ENCODE measurements at places on chromosomes 5 and 9.

GRCh38 chr9:134688231-134688630, 46.6 kb downstream of the COL5A1 start:
- DNase-seq, result no peak

DNA sequence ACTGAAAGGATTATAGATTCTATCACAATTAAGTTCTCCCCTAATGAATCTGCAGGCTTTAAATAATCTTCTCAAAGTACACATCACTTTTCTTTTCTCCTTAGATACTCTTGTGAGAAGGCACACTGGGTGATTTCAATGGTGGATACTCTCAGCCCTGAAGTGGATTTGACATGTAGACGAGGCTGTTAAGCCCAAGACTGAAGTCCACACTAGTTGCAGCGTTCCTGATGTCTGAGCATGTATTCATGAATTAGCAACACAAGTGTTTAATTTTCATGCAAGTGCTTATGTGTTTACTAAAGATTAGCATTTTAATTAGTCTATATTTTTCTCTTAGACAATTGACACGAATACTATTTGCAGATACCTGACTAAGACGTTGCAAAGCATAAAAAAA, 218.9 kb downstream of the TMEM161B start:
- no peak for DNase-seq

DNA sequence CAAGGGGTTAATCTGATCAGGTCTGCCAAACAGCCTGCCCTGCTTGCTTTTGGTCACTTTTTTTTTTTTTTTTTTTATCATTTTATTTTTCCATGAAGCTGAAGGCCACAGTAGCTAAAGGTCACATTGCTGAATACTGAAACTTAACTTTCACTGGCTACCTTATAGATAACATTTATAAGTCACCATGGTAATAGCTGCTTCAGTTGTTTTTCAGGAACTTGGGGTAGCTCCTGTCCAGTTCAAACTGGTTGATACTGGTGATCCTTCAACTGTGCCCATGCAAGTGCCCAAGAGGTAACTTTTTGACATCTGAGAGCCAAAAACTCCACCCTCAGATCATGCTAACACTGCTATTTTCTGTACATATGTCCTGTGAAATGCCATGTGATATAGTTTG, 68.3 kb upstream of the RGS7BP start:
- DNase-seq, result no peak

GRCh38 chr5:89280103-89281037, 397.4 kb upstream of the MEF2C start:
- no peak for DNase-seq

DNA sequence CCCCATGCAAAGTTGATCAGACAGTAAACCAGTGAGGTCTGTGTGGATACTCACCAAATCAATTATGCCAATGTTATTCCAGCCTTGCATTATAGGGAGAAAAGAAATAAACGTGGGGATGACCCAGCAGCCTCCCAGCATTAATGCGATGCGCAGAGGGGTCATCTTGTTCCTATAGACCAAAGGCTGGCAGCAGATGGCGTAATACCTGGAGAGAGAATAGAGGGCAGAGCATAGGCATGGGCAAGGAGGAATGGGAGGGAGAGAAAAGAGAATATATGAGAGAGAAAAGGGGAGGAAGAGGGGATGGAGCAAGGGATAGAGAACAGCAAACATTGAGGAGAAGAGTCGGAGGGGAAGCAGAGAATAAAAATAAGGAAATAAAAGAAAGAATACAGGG, 131.2 kb downstream of the HTR4 start:
- no peak for DNase-seq

DNA sequence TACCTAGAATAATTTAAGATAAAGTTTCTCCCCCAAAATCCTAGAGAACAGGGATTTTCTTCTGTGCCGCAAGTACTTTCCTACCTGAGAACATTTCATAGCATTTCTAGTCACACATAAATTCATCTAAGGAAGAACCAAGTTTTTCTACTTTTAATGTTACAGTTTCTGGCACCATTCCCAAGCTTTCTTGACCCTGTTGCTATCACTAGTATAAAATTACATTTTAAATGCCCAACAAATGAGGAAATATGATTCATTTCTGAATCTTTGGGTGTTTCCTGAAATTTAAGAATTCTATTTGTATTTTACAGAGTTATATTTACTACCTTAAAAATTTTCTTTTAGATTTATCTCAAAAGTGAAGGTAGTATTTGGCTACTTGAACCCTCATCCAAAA, 137.8 kb downstream of the LPAR1 start:
- peak; percentile 43 for DNase-seq

DNA sequence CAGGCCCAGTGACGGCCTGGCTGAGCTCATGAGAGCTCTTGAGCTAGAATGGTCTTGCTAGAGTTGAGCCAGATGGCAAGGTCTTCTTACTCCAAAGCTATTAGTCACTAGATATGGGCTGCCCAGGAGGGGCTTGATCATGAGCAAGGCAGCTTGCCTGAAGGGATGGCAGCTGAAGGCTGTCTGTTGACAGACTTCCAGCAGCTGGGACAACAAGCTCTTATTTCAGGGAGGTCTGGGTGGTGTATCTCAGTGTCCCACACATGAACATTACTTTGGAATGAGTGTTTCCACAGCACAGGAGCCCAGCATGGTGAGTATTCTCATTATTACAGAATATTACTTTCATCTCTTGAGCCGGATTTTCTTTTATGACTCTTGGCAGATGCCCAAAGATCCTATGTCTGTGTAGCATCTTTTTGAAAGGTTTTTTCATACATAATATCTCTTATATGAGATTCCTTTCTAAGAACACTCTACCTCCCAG, 414.1 kb downstream of the ARHGEF28 start:
- DNase-seq, result peak; percentile 72

DNA sequence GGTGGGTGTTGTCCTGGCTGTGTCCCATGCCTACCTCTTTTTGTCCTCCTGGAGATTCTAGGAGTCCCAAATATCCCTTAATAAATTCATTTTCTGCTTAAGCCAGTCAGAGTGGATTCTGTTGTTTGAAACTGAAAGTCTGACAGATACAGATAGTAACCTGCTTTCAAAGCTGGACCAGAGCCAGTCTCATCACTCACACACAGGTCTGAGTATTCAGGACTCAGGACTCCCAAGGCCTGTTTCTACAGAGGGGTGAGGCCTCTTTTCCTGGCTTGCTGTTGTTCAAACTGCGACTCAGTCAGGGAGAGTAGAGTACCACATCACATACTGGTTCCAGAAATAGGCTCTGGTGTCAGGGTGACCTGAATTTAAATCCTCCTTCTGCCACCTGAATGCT, 190.1 kb downstream of the PAX5 start:
- no peak for DNase-seq

DNA sequence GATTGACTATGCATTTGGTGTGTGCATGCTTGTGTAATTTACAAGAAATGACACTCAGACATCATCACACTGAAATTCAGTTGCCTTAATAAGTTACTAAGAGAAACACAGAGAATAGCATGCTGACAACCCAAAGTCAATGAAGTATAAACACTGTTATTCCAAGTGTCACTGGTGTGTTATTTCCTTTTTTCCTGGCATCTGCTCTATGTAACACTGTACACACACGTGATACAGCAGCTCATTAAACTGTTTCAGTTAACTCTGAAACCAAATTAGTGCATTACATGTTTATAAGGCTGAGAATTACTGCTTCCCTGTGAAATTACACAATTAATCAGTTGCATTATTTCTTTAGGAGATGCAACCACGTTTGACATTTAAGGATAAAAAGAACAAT, 252.7 kb downstream of the EFNA5 start:
- no peak for DNase-seq

DNA sequence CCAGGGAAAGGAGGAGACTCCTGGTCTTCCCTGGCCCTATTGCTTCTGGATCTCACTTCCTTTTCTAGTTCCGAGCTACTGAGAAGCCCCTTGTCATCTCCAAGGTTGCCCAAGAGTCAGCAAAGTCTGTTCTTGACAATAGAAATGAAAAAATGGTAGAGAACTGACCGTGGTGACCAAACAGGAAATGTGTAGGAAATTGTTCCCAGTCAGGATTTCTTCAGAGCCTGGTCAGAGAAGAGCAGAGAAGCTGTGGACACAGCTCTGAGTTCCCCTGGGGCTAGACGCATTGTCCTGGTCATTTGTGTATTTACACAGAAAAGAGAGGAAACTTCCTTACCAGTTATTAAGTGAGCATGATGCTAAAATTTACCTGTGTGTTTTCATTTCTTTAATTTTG, 35.6 kb downstream of the S1PR3 start:
- DNase-seq, result peak; percentile 28

- DNase-seq, result peak; percentile 22
These were observed 225.7 kb downstream of the TMEM167A start for GRCh38 chr5:82851471-82851870.

DNA sequence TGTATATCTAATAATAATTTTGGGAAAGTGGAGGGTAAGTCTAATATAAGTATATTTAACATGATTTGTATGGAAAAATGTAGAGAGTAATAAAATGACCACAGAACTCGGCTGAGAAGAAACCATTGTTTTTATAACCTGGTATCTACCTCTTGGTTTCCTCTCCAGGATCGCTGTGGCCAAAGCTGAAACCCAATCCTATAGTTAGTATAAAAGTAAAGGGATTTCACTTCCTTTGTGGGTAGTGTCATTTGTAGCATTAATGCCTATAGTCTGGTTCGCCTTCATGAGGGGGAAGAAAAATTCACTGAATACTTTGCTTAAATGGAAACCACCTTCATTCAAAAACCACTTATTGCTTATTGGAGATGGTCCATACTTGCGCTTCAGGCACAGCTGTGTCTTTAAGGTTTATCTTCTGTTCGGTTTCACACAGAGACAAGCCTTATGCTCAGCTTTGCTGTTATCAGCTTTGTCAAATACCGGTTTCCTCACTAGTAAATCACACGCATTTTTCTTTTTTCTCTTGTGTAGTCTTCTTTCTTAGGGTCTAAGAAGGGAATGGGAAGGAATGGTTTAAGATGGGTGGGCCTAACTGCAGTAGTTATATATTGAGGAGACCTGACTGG, 12.1 kb downstream of the PIK3R1 start:
- no peak for DNase-seq

DNA sequence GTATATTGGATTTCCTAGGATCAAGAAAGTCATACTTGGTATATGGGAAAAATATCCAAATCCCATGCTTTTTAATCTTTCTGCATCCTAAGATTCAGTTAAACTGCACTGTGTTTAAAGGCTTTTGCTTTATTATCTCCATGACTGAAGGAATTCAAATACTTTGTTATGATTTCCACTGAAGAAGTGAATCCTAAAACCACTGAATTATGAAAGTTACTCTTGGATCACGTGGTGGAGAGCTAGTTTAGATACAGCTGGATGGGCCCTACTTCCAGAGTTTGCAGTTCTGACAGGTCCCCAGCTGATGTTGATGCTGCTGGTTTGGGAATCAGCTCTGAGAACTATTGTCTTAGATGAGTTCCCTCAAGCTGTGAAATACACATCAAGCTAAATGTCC, 5.0 kb downstream of the DAB2 start:
- no peak for DNase-seq

GRCh38 chr5:179271821-179272325, 73.4 kb downstream of the ADAMTS2 start:
- DNase-seq, result no peak

- DNase-seq, result no peak
These were observed 29.8 kb downstream of the FUBP3 start for GRCh38 chr9:130609163-130609562.

- no peak for DNase-seq
These were observed 166.2 kb downstream of the NFIB start for GRCh38 chr9:14147738-14148137.

DNA sequence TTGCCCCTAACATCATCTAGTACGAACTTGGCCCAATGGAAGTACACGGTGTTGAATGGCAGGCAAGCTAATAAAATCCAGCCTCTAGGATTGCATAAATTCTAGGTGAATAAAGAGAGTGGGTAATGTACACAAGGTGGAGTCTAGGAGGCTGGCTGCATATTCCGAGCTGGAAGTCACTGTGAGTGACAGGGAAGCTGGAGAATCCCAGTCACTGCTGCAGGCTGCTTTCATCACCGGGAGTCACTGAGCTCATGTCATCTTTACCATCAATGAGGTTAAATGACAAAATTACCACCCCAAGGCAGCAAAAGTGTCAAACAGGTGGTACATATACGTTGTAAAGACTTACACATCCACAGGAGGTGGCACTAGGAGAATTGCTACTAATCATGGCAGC, 91.3 kb upstream of the HMHB1 start:
- DNase-seq, result no peak

DNA sequence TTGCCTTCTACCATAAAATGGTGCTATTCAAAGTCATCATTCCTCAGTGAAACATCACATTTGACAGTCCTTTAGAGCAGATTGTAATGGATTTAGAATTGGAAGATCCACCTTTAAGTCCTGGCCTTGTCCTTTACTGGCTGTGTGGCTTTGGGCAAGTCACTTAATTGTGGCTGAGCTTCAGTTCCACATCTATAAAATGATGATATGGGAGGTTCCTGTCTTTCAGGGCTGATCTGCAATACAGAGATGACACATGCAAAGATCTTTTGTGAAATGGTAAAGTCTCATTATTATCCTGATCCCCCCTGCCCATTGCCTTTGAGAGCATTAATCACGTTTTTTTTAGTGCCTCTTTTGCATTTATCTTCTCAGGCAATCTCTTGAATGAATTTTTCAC, 58.2 kb downstream of the ZFAND5 start:
- no peak for DNase-seq

DNA sequence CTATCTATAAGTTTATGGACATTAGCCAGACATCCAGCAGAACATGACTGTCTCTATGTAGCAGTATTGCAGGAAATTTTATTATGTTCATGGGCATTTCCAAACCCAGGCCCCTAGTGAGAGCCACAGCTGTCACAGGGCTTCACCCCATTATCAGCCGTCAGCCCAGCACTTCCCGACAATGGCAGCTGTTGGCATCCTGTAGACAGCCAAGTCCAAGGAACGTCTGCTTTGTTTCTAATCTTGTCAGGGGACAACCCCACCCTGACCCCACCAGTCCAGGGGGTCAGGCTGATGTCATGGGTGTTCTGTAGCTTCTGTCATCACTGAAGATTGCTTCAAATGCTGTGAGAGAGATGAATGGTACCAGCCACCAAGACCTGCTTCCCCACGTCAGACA, 565.3 kb upstream of the BRINP1 start:
- no peak for DNase-seq

DNA sequence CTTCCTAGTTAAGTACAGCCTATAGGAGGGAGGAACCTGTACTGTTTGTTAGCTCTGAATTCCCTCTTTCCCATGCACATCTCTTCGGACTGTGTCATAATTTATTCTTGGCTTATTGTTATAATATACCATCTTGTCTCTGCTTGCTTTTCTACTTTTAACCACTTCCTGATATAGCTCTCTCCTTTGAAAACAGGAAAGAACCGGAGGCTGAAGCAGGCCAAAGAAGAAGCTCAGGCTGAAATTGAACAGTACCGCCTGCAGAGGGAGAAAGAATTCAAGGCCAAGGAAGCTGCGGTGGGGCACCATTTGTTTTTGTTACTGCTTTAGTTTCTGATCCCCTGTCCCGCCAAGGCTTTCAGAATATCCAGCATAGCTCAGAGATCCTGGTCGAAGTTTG, 4.8 kb downstream of the ATP6V1G1 start:
- DNase-seq, result peak; percentile 54

Data from cardiac fibroblast (primary cell).